ENCODE measurements at places on chromosomes 6 and 20.

- no peak for DNase-seq
Measured at GRCh38 chr6:120378582-120379220, 955.6 kb downstream of the TBC1D32 start.

GRCh38 chr20:57205606-57206219 lies 60.7 kb downstream of the BMP7 start:
- no peak for DNase-seq

- no peak for DNase-seq
Measured at GRCh38 chr6:109507490-109508072, 24.6 kb upstream of the ZBTB24 start.

- DNase-seq: no peak
Measured at GRCh38 chr6:166736634-166737033, 109.6 kb upstream of the RPS6KA2 start.

DNA sequence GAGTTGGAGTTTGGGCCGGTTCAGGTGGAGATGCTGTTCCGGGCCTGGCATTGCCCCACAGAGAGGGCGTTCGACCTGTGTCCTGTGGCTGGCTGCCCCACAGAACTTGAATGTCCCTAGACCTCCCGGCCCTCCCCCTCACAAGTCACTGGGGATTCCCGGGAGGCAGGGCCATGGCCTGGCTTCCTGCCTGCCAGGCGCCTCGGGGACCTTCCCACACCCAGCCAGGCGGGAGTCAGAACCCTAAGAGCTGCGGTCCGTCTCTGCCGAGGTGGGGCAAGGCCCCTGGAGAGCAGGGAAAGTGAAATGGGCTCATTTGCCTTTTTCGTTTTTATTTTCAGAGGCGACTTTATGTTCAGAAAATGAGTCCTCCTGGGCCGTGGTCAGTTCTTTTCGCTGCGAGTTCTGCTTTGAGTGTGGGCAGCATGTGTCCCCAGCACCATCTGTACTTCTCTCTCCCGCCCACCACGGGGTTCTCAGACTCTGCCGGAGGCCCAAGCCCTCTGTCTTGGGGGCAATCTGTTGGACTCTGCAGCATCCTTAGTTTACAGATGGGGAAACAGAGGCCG lies 8.5 kb downstream of the RBM38 start:
- DNase-seq: no peak

- no peak for DNase-seq
Measured at GRCh38 chr6:50520326-50521266, 192.7 kb upstream of the TFAP2D start.

DNA sequence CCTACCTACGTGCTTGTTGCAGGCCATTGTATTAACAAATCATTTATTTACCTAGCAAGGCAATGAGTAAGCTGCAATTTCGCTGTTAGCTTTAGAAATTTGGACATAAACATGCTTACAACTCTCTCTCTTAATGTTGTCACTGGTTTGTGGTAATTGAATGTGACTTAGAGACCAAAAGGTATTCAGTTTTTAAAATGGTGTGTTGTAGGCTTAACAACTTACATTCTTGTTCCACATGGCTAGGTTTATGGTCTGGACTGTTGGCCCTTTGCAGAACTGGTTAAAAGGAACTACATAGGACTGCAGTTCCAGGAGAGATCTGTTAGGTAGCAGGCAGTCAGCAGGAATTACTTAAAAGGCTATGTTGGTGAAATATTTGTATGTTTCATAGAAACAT lies 10.3 kb upstream of the CTAGE9 start:
- DNase-seq: no peak

- DNase-seq: peak; percentile 65
Measured at GRCh38 chr20:62136283-62137091, 6.7 kb downstream of the PSMA7 start.

DNA sequence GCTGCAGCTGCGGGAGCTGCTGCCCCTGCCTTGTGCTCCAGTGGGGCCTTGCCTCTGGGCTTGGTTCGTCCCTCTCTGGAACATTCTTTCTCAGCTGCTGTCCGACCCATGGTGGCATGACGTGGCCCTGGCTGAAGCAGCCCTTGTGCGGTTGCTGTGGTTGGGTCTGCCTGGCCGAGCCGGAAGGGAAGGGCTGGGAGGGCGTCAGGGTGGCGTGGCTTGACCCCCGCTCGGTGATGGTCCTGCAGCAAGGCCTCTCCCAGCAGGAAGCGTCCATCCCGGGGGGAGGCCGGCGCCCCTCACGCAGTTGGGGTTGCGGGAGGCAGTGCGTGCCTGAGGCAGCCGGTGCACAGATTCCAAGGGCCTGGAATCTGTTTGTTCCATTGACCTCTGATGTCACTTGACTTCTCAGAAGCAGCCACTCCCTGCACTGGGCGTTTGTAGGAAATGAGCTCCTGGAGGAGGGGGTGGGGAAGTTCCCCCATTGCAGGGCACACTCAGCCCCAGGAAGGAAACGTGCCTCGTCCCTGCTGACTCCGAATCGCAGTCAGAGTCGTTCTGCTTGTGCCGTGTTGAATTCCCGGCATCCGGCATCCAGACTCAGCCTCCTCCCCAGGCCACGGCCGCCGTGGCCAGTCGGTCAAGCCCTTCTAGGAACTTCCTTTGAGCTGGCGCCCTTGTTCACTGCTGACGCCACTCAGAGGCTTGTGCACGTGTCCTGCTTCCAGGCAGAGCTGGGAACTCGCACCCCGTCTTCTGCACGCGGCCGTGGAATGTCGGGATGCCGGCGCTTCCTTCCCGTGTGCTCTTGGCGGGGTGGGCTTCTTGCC lies 9.7 kb upstream of the TNFRSF6B start:
- DNase-seq: no peak

DNA sequence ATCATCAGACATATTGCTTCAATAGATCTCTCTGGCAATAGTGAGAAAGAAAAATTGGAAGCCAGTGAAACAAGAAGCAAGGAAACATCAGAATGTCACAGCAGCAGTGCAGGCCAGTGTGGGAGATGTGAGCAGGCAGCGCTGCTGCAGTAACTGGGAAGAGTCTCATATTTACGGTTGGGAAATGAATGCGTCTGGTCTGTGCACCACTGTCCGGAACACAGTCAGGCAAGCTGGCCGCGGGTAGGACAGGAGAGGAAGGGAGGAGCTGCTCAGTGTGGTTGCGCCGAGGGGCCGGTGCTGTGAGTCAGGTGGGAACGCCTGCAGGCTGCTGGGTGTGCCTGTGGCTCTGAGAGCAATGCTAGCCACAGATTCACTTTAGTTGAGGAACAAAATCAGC lies 6.4 kb upstream of the PSMG4 start:
- DNase-seq: no peak

- DNase-seq: no peak
Measured at GRCh38 chr20:40160097-40160550, 528.9 kb downstream of the MAFB start.

DNA sequence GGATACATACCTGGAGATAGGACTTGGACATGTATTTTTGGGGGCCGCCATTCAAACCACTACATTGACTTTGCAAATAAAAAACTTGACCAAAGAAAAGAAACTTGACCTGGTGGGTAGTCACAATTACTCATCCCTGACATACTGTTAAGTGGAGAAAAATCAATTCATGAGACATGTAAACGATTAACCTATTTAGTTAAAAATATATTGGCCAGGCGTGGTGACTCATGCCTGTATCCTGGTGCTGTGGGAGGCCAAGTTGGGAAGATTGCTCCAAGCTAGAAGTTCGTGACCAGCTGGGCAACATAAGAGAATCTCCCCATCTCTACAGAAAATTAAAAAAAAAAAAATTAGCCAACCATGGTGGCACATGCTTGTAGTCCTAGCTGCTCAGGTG lies 2.5 kb upstream of the SRSF12 start:
- DNase-seq: no peak

- DNase-seq: no peak
Measured at GRCh38 chr6:41426438-41426851, 91.0 kb downstream of the NCR2 start.

DNA sequence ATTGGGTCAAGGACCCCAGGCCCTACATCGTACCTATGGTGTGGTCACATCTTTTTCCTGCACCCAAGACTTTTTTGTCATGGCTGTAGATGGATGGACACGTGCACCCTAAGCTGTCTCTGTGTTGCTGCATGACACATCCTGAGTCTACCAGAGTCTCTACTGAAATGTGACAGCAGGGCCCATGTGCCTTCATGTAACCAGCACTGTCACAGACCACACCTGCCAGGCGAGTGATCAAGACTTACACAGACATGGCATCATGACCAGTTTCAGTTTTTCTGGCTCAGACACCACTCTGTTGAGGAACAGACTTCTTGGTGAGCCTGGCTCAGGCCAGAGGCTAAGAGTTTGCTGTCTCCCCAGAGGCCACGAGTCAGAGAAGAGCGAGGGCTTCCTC lies 7.6 kb downstream of the PRND start:
- no peak for DNase-seq

- DNase-seq: no peak
Measured at GRCh38 chr20:62785393-62785792, 10.9 kb upstream of the MRGBP start.

DNA sequence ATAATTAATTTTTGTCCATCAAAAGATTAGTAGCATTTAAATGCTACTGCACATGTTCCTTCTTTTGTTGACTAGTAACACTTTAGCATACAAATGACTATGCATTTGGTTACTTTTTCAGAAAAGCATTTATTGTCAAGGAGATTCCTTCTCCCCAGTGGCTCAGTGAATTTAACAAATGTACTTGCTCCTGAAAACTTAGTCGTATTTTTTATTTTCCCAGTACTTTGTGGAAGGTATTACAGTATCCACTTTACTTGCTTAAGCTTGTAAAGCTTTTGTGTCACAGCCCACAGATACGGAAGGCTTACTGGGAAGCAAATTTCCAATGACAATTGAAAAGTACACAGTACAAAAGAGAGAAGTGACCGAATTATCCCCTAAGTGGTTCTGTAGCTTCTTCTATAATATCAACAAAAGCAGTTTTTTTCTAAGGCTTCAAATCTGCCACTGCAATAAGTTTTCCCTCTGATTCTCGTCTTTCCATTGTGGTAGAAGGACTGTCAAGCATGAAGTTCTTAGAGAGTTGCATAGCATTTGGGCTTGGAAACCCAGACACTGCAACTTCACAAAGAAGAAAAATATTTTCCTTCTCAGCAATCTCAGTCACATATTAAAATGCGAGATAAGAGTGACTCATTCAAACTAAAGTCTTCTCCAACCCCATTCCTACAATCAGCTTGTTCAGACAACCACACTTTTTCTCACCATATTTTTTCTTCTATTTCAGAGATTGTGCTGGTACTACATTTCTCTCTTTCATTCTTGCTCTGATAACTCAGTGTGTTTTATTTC lies 431.2 kb downstream of the GRIK2 start:
- DNase-seq: no peak

DNA sequence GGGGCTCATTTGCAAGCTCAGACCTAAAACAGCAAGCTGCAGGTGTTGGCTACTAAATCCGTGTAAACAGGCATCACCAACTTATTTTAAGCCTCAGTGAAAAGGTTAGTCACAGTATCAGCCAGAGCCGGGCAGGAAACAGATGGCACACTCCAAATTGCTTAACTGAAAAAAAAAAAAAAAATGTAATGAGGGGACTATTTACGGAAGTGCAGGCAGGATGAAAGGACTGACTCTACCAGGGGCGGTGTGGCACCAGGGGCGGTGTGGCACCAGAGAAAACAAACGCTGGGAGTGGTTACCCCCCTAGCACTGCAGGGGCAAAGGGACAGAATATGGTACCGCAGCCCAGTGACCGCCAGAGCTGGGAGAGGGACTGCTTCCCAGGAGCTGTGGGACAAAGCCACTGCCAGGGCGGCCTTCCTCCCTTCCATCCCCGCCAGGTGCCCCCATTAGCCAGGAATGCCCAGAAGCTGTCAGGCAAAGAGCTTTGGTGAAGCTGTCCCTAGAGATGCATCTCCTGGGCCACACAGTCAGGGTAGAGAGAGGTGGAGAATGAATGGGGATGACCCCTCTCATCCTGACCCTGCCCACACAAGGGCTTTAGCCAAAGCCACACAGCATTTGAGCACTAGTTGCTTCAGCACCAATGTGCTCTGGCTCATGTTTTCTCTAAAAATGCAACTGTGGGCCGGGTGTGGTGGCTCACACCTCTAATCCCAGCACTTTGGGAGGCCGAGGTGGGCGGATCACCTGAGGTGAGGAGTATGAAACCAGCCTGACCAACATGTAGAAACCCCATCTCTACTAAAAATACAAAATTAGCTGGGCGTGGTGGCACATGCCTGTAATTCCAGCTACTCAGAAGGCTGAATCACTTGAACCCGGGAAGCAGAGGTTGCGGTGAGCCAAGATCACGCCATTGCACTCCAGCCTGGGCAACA lies 39.6 kb upstream of the GFOD1 start:
- DNase-seq: peak; percentile 8

DNA sequence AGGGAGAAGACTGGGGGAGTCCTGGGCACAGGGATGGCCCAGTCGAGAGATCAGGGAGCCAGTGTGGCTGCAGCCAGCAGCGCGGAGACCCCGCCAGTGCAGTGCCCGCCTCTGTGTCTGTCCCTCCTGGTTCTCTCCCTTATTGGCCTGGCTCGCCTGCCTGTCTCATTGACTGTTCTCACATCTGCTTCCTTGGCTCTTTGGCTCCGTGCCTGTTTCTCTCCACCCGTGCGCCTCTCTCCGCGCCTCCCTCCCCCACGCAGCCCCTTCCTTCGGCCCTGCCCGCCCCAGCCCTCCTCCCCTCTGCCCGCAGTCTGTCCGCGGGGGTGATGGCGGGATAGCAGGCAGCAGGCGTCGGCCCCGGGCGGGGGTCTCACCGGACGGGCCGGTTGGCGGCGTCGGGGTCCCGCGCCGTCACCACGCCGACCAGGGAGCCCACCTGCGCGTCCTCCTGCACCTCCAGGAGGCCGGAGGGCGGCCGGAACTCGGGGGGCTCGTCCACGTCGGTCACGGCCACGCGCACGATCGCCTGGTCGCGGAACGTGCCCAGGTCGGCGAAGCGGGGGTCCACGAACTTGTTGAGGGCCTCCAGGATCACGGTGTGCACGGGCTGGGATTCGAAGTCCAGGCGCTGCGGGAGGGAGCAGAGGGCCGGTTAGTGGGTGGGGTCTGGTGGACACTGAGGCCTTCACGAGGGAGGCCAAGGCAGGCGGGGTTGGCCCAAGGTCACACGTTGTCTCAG lies 92.0 kb downstream of the CD40 start:
- DNase-seq: no peak

GRCh38 chr6:147160593-147160992 lies 43.6 kb upstream of the STXBP5 start:
- no peak for DNase-seq

DNA sequence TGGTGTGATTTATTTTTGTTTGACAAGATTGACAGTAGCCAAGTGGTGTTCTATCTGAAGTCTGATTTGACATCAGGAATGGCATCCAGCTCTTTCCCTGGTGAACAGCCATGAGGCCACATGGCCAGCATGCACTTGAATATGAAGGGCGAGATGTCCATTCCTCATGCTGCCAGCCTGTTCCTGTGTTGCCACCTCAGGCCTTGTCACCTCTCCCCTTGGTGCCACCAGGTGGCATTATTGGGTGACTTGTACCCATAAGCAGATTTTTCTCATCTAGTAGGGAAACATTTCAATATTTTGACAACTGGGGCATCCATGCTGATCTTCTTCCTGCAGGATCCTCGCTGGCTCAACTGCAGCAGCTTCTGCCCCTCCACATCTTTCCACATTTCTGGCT lies 199.1 kb downstream of the ERMARD start:
- no peak for DNase-seq

GRCh38 chr6:127486934-127487333 lies 27.7 kb upstream of the KIAA0408 start:
- no peak for DNase-seq
